ENCODE measurements at places on chromosomes 11 and 22.
A peak's percentile ranks its signal among the peaks of the same experiment; 100 is the strongest.

DNA sequence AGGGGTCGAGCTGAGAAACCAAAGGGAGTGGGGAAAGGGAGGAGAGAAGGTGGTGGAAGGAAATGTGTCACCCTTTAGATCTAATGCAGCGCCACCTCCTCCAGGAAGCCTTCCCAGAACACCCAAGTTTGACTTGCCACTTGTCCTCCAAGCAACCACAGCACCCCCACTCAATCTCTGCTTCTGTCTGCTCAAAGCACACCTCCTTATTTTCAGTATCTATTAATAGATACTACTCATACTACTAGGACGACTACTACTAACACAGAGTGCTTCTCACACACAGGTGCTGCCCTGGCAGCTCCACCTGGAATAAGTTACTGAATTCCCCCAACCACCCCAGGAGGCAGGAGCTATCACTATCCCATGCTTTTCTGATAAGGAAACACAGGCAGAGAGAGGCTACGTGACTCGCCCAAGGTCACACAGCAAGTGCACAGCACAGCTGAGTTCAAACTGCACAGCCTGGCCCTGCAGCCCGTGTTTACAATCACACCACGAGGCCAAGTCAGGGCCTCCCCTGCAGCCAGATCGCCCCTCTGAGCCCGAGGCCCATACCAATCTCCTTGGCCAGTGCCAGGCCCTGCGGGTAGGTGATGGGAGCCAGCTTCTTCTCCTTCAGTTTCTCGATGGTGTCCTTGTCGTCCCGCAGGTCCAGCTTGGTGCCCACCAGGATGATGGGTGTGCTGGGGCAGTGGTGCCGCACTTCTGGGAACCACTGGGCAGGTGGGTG, 13.2 kb downstream of the RAC2 start:
- no peak overlapping the region for H3K27ac ChIP-seq
- H3K27me3 ChIP-seq, result no peaks in the 10 kb centered on the region
- peaks cover 29% of the 10 kb centered on the region for H3K4me1 ChIP-seq
- H3K4me3 ChIP-seq, result no peak overlapping the region
- peaks cover 9% of the 10 kb centered on the region for H3K36me3 ChIP-seq

DNA sequence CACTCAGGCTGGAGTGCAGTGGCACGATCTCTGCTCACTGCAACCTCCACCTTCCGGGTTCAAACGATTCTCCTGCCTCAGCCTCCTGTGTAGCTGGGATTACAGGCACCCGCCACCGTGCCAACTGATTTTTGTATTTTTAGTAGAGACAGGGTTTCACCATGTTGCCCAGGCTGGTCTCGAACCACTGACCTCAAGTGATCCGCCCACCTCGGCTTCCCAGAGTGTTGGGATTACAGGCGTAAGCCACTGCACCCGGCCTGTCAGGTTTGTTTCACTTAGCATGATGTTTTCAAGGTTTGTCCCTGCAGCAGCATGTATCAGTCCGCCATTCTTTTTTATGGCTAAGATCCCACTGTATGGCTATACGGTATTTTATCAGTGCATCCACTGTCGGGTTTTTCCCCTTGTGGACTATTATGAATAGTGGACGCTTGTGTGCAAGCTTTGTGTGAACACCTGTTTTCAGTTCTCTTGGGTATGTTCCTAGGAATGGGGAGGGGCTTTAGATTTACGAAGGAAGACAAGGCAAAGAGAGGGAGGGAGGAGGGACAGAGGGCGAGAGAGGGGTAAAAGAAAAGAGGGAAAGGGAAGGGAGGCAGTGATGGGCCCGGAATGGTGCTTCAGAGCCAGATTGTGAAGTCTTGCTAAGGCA, 13.9 kb upstream of the CDC42EP2 start:
- no peak overlapping the region for H3K27ac ChIP-seq
- H3K36me3 ChIP-seq, result peaks cover 22% of the 10 kb centered on the region
- no peak for DNase-seq
- H3K27me3 ChIP-seq, result no peaks in the 10 kb centered on the region
- no peaks in the 10 kb centered on the region for H3K4me1 ChIP-seq

- H3K4me1 ChIP-seq, result no peaks in the 10 kb centered on the region
- DNase-seq, result no peak
- no peak overlapping the region for H3K4me3 ChIP-seq
- peaks cover 78% of the 10 kb centered on the region for H3K36me3 ChIP-seq
- H3K27me3 ChIP-seq, result no peaks in the 10 kb centered on the region
Measured at GRCh38 chr11:70429724-70430521, 31.6 kb downstream of the CTTN start.

- no peak overlapping the region for H3K4me3 ChIP-seq
- no peak for DNase-seq
- peaks cover 18% of the 10 kb centered on the region for H3K27me3 ChIP-seq
- H3K36me3 ChIP-seq, result no peaks in the 10 kb centered on the region
Measured at GRCh38 chr11:63472372-63472771, 18.6 kb downstream of the PLAAT5 start.

- H3K4me1 ChIP-seq, result no peaks in the 10 kb centered on the region
- no peak for DNase-seq
- no peak overlapping the region for H3K27ac ChIP-seq
- no peak overlapping the region for H3K4me3 ChIP-seq
- H3K27me3 ChIP-seq, result no peaks in the 10 kb centered on the region
Measured at GRCh38 chr11:92789761-92790160, 179.7 kb upstream of the MTNR1B start.

GRCh38 chr11:78417175-78417887, at the start of gene GAB2:
Gene GAB2 (minus strand): TSS chr11:78417820. CDS start chr11:78417720, 100 bp downstream.
- peaks cover 42% of the 10 kb centered on the region for H3K4me1 ChIP-seq
- peak; percentile 50 for DNase-seq
- H3K4me3 ChIP-seq, result peak within 1 kb of the TSS; percentile 93
- peaks cover 21% of the 10 kb centered on the region for H3K36me3 ChIP-seq
- peaks cover 7% of the 10 kb centered on the region for H3K27me3 ChIP-seq

DNA sequence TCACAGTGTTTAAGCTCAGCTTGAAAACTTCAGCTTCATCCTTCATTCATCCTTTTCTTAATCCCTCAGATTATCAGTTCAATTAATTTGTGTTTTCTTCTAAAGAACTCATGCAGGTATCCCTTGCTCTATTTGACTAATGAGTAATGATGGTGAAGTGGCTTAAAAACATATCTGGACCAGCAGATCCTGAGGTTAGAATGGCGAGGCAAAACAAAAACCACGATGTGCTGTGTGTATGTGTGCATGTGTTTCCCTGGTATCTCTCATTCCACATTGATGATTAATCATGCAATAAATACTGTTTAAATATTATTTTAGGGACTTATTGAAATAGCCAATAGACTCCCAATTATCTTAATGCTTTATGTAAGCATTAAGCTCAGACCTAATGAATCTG, 437.0 kb downstream of the DYNC2H1 start:
- no peaks in the 10 kb centered on the region for H3K4me1 ChIP-seq
- H3K4me3 ChIP-seq, result no peak overlapping the region
- H3K36me3 ChIP-seq, result no peaks in the 10 kb centered on the region
- no peaks in the 10 kb centered on the region for H3K27me3 ChIP-seq
- no peak overlapping the region for H3K27ac ChIP-seq
- no peak for DNase-seq

GRCh38 chr11:73520353-73521061, 77.4 kb downstream of the FAM168A start:
- DNase-seq, result no peak
- H3K4me1 ChIP-seq, result no peaks in the 10 kb centered on the region
- H3K27ac ChIP-seq, result no peak overlapping the region

DNA sequence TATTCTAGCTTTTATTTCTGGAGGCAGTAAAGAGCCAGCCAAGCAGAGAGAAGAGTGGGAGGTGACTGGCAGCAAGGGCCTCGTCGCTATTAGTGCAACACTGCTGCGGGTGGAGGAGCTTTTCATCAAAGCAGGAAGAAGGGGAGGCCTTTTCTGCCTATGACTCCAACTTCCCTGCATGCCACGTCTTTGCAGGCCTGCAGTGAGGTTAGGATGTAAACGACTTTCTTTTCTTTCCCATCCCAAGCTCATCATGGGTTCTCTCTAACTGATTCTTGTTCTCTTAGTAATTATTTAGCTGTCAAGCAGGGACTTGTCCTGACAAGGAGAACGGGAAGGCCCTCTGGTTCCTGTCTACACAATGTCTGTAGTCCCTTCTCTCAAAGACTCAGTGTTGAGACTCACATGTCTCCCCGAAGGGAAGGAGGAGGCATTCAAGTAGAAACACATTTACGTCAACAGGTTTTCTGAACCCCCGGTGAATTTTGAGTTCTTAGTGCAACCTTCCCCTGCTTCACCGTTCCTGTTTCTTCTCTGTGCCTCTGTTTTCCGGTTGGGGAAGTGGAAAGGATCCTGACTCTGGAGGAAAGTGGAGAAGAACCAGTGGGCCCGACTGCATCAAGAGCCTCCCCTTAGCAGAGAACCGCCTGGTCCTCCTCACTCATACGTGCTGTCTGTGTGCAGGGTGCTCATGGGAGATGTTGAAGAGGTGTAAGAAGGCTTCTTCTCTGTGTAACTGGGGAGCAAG, 56.9 kb downstream of the PACS1 start:
- no peak overlapping the region for H3K27ac ChIP-seq
- H3K27me3 ChIP-seq, result no peaks in the 10 kb centered on the region
- H3K4me1 ChIP-seq, result no peaks in the 10 kb centered on the region
- no peak for DNase-seq
- peaks cover 5% of the 10 kb centered on the region for H3K36me3 ChIP-seq
- H3K4me3 ChIP-seq, result no peak overlapping the region

GRCh38 chr11:2713094-2713493, 13.3 kb upstream of the KCNQ1OT1 start:
- no peak for DNase-seq
- H3K27me3 ChIP-seq, result peaks cover 71% of the 10 kb centered on the region
- no peak overlapping the region for H3K4me3 ChIP-seq
- H3K27ac ChIP-seq, result no peak overlapping the region
- no peaks in the 10 kb centered on the region for H3K36me3 ChIP-seq
- no peaks in the 10 kb centered on the region for H3K4me1 ChIP-seq

DNA sequence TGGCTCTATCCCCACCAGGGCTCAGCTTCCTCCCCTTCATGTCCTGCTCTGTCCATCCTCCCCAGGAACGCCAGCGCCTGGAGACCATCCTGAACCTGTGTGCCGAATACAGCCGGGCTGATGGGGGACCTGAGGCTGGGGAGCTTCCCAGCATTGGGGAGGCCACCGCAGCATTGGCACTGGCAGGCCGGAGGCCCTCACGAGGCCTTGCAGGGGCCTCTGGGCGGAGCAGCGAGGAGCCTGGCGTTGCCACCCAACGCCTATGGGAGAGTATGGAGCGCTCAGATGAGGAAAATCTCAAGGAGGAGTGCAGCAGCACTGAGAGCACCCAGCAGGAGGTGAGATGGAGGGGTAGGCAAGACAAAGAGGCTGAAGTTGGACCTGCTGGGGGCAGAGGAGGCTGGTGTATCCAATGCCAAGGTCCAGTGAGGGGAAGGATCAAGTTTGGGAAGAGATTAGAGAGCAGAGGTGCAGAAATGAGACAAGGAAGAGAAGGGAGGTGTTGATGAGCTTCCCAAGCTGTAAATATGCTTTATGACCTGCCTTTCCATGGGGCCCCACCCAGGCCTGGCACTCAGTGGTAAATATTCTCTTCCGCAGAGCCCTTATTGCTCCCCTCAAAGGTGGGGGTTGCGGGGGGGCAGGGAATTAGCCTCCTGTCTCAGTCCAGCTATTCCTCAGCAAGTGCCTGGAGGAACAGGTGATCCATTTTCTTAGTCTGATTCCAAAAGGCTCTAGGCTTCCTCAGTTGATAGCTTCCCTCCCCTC, 23.9 kb downstream of the PHLDB1 start:
- H3K27me3 ChIP-seq, result no peaks in the 10 kb centered on the region
- no peaks in the 10 kb centered on the region for H3K4me1 ChIP-seq
